Suprapubic skin (tissue), 4 donors: ENCODE measurements at places on chromosomes 13 and 19.

DNA sequence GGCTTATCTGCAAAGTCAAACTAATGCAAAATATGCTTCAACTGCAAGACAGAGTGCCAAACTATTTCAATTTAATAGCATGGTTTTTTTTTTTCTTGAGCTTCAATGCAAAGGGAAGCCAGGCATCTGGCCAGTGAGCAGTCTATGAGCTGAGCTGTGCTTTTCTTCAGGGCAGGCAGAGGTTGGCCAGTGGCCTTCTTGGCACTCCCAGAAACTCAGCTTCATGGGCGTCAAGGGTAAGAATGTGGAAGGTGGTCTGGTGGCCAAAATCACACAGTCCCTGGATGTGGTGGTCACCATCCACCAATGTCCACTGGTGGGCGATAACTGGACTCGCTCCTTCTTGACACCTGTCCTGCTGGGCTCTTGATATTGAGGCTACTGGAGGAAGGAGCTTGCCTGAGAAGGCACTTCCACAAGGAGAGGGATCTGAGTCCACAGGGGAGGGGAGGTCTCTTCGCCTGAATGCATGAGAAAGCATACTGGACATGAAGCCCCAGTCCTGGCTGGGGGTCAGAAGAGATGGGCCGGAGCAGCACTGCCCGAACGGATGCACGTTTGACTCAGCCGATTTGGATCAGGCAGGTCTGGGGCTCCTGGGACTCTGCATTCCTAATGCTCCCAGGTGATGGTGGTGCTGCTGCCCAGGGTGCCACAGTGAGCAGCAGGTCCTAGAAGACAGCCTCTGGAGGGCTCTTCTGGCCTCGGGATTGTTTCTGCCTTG is 17.1 kb downstream of the COL4A2 start:
- DNase-seq: no peak

- DNase-seq: no peak
Measured at GRCh38 chr13:30584051-30584731, 33.5 kb upstream of the USPL1 start.

DNA sequence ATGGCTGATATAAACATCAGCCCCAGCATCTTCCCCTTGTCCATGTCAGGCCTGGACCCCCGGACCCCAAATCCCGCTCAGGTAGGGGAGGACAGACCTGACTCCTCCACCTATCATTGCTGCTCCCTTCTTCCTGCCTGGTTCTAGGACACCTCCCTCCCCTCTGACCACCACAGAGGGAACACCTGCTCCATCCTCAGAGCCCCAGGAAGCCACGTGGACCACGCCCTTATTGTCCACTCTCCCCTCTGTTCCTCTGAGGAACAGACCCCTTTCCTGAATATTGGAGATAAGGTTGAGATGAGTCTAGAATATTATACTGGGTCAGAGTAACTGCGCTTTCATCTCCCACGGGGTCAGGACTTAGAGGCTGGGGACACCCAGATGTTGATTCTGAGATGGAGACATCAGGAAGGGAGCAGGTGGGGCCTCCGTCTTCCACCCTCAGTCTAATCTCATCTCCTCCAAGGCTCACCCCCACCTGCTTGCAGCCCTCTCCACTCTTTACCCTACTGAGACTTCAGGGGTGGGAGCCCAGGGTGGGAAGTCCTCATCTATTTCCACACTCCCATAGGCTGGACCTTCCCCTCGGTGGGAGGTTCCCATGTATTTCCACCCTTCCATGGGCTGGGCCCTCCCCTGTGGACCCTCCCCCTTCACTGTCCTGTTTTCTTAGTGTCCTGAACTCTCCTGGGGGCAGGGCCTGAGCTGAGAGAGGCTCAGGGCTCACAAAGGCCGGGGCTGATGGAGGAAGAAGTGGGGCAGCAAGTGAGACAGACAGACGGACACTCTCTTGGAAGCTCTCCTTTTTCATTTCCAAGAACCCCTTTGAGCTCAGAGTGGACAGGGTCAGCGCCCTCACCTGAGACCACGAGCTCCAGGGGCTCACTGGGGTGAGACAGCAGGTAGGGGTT is 2.7 kb downstream of the LILRA4 start:
- no peak for DNase-seq

DNA sequence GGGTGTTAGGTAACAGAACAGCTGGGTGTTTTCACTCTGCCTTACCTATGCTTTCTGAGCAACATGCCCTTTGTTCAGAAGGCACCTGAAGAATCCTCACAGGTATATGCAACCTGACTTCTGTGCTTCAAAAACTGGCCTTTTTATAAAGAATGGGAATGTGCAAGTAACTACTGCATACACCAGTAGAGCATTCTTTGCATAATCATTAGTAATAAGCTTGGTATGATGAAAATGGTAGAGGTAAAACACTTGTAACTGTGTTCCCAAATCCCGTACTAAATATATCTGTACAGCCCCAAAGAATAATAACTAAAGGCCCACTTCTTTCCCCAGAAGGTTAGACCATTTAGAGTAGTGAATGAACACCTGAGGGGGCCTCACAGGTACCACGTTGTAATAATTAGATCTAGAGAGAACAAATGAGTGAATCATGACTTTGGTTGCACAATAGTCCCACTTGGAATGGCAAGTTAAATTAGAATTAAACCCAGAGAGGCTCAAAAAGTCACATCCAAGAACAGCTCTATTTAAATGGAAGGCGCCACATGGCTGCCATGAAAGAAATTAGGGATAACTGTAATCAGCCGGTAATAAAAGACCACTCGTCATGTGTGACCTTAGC is 413.9 kb downstream of the KLF12 start:
- DNase-seq: no peak

DNA sequence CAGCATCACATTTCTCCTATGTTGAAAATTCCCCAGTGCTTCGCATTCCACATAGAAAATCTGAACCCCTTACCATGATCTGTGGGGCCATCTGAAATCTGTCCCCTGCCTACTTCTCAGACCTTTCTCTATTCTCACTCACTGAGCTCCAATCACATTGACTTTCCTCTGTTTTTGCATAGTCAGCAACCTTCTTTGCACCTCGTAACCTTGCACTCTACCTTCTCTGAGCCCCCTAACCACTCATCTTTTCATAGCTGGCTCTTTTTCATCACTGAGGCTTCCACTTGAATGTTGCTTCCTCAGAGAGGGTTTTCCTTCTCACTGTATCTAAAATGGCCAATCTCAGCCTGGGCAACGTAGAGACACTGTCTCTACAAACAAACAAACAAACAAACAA is 286.3 kb downstream of the GPC5 start:
- no peak for DNase-seq

GRCh38 chr13:98280176-98280510 is 103.1 kb upstream of the RNF113B start:
- DNase-seq: no peak

- peak; percentile 41 for DNase-seq
Measured at GRCh38 chr13:35694549-35695447, 218.3 kb upstream of the MAB21L1 start.

- no peak for DNase-seq
Measured at GRCh38 chr13:62887046-62887445, 1471.4 kb upstream of the PCDH20 start.

DNA sequence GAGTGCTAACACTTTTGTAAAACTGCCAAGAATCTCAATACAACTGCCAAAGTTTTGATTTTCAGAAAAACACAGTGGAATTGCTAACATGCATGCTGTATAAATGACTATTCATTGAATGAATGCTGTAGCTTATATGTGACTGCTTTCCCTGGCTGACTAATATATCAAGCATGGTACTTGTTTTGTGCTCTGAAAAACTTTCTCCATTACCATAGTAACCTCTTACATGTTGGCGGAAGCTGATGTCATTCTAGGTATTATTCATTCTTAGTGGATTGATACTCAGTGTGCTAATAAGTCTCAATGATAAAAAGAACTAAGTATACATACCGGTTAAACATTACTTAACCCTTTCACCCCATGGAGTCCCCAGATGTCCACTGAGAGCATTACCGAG is 166.1 kb upstream of the MYO16 start:
- DNase-seq: no peak

- no peak for DNase-seq
Measured at GRCh38 chr19:57466489-57466888, 9.5 kb upstream of the VN1R1 start.

- no peak for DNase-seq
Measured at GRCh38 chr13:46866150-46866549, 30.7 kb downstream of the HTR2A start.

GRCh38 chr19:19535311-19536191 is 2.5 kb upstream of the CILP2 start:
- DNase-seq: no peak

- DNase-seq: no peak
Measured at GRCh38 chr19:16778796-16779411, 50.3 kb upstream of the SIN3B start.

GRCh38 chr13:88068975-88069374 is 397.8 kb downstream of the SLITRK5 start:
- no peak for DNase-seq

DNA sequence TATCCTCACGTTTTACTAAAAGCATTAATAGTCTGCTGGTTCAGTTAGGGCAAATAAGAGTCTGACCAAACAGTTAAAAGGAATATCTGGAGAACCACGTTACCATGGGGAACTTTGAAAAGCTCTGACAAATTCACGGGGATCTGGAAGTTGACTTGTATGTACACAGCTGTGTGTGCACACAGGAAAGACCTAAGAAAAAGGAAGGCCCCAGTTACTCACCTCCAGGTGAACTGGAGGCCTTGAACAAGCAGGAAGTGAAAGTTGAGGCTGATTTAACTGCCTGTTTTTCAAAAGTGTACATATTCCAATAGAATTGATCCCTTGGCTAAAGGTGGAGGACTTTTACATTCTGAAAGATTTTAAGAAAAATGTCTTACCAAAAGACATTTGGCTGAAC is 1891.6 kb upstream of the PCDH20 start:
- no peak for DNase-seq

GRCh38 chr13:89923736-89924135 is 1423.8 kb upstream of the MIR17HG start:
- DNase-seq: no peak

- DNase-seq: no peak
Measured at GRCh38 chr13:109821103-109821502, 34.7 kb upstream of the IRS2 start.

GRCh38 chr19:3068071-3068470 is 5.8 kb upstream of the TLE5 start:
- no peak for DNase-seq

DNA sequence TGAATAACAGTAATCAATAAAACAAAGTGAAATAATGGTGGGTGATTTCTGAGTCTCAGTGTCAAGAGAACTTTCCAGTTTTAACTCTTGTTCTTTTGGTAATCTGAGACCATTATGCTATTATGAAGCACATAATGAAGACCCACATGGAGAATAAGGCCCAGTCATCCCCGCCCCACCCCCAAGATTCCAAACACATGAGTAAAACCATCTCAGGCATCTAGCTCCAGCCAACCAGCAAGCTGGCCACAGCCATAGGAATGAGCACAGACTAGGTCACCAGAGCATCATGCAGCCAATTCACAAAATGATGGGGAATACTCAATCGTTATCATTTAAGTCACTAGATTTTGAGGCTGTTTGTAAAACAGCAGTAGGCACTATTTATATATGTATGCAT is 1769.0 kb upstream of the PCDH20 start:
- no peak for DNase-seq

GRCh38 chr13:59774491-59774971 is 389.2 kb downstream of the DIAPH3 start:
- DNase-seq: no peak

DNA sequence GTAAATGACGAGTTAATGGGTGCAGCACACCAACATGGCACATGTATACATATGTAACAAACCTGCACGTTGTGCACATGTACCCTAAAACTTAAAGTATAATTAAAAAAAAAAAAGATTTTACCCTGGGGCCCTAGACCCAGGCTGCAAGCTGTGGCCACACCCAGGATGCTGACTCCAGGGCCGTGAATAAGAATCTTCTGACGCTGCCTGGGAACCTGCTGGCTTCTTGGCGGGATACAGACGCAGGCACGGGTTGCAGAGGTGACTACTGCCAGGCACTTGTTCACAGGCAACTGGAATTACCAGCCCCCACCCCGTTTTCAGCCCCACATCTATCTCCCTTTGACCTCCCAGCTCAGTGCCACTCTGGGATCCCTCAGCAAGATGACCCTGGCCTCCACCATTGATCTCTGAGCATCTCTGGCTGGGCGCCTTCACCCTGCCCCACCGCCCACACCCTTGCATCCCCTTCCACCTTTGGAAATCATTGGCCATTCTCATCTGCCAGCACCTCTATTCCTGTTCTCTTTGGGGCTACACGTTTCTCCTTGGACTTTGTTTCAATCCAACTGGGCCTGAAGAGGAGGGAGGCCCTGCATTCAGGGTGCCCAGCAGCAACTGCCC is 21.1 kb upstream of the CFAP97D2 start:
- no peak for DNase-seq

- no peak for DNase-seq
Measured at GRCh38 chr19:50794876-50795663, 4.9 kb downstream of the ACP4 start.

DNA sequence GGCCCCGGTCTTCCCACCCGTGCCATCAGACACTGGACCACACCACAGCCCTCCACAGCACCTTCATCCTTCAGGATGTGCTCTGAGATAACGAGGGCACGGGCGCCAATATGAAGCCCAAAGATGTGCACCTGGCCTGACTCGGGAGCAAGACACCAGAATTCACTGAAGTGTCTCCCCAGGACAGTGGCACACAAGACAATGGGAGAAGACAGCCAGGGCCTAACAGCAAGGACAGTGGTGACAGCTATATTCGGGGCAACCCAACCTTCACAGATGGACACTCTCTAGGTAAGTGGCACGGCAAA is 7.2 kb downstream of the DDX39A start:
- DNase-seq: no peak

DNA sequence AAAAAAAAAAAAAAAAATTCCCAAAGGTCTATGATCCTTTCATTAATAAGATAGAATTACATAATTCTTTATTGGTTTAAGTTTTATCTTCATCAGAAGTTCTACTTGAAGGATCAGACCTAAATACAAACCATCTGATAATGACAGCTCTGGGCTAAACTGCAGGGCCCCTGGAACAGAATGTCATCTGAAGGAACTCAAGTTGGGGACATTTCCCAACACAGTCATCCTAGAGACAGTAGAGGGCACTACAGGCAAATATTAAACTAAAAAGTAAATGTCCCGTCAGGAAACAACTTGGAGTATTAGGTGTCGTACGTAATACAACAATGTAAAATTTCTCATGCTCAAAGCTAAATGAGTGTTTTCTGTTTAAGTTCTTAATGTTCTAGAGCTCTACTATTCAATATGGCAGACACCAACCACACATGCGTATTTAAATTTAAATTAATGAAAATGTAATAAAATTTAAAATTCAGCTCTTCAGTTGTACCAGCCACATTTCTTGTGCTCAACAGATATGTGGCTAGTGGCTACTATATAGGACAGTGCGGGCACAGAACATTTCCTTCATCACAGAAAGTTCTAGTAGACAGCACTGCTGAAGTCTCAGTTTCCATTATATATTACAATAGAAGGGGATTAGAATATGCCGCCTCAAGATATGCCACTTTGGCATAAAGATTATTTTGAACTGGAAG is 21.8 kb upstream of the NAXD start:
- no peak for DNase-seq

- DNase-seq: no peak
Measured at GRCh38 chr13:44293908-44294735, 79.5 kb upstream of the SERP2 start.
